ENCODE measurements at places on chromosomes 3 and 15. TPM values are rescaled to one million over a fixed set of nuclear protein-coding genes. Genes with fewer than 3 reads are reported as not detected.

Gene COL6A5
- total RNA-seq: 0.04 TPM

- ATAC-seq: no peak
Observed at GRCh38 chr3:30297112-30297511, 309.3 kb upstream of the TGFBR2 start.

DNA sequence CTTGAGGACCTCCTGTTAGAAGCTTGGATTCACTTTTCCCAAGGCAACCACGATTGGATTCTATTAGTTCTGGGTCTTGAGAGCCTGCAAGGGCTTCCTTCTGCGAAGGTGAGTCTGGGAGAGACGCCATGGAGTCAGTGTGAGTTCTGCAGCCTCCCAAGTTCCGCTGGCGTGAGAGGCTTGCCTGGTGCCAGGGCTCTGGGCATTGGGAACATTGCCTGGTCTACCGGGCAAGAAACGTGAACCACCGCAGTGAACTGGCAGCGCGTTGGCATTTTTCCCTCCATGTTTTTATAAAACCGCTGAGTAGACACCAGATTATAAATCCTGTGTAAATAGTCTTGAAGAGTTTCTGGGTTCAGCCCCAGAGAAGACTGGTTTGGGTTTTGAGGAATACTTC is 160.9 kb downstream of the IGF1R start:
- no peak for ATAC-seq

DNA sequence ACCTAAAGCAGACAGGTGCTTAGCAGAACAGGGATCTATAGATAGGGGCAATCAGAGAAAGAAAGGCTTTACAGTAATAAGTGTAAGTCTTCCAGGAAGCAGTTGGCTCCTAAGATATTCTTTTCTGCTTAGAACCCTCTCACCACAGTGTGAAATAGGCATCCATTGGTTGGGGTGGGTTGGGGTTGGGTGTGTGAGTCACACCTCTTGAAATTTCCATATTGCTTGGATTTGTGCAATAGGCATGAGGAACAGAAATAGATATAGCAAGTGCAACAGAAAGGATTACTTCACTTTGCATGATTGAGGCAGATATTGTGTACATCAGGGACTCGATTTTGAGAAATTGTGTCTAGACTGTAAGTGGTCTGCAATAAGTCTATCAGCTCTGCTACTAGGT is 200.1 kb upstream of the GAP43 start:
- no peak for ATAC-seq

DNA sequence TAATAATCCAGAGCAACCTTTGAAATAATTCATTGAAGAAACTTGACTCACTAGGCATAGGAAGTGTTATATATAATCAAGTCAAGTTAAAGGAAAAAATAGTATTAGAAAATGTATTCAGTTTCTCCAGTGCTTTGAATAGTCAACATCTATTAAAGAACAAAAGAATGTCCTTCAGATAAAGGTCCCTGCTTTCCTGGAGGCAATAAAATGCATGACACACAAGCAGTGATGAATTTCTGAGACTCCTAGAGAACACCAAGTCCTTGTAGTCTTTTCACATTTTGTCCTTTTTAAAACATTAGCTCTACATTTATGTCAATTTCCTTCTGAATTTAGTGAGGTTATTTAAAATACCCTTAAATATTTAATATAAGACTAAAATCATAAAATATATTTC is 695.5 kb downstream of the EPHA3 start:
- ATAC-seq: no peak

DNA sequence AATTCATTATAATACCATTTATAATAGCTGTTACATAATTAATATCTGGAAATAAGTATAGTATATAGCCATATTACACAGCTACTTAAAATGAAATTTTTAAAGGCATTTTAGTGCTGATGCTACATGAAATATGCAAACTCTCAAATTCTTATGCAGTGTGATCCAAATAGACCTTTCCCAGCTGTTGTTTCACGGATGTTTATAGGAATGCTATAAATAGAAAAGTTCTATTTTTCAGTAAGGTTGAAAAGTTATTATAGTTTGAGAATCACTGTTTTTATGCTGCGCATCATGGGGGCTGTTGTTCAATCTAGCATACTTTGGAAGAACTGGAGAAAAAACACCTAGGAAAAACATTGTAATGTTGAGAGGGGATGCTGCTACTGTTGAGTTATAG is 147.7 kb upstream of the TRIM42 start:
- ATAC-seq: no peak

Gene SEMA6D
- 14.2 TPM for total RNA-seq

DNA sequence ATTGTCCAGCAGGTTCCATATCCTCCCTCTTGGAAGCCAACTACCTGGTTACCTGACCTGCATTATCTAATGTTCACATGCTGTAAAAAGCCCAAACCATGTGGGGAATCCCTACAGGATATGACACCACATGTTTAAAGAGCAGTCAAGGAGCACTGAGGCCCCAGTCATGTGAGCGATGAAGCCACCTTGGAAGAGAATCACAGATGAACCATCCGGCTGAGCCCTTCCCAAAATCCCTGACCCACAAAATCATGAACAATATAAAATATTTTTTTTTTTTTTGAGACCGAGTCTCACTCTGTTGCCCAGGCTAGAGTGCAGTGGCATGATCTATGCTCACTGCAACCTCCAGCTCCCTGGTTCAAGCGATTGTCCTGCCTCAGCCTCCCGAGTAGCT is 10.6 kb upstream of the ANKDD1A start:
- no peak for ATAC-seq

- peak; percentile 16 for ATAC-seq
Observed at GRCh38 chr15:51286816-51287215, 51.6 kb downstream of the CYP19A1 start.

GRCh38 chr3:111311126-111311525 is 230.9 kb upstream of the CD96 start:
- no peak for ATAC-seq

DNA sequence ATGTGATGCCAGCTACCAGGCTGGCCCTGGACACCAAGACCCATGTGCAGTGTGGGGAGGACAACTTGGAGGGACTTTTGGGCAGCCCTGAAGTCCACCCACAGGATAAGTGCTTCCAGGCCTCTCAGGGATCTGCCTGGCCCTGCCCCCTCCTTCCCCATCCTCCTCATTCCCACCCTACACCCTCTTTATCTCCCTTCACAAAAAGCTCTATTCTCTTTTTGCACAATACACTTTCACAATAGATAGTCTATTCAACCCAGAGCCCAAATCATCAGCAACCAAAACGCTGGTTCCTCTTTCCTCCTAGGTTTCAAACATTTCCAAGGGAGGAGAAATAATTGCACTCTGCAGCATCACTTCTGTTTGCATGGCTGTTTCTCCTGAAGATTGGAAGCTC is 7.8 kb upstream of the ZNF710 start:
- no peak for ATAC-seq

DNA sequence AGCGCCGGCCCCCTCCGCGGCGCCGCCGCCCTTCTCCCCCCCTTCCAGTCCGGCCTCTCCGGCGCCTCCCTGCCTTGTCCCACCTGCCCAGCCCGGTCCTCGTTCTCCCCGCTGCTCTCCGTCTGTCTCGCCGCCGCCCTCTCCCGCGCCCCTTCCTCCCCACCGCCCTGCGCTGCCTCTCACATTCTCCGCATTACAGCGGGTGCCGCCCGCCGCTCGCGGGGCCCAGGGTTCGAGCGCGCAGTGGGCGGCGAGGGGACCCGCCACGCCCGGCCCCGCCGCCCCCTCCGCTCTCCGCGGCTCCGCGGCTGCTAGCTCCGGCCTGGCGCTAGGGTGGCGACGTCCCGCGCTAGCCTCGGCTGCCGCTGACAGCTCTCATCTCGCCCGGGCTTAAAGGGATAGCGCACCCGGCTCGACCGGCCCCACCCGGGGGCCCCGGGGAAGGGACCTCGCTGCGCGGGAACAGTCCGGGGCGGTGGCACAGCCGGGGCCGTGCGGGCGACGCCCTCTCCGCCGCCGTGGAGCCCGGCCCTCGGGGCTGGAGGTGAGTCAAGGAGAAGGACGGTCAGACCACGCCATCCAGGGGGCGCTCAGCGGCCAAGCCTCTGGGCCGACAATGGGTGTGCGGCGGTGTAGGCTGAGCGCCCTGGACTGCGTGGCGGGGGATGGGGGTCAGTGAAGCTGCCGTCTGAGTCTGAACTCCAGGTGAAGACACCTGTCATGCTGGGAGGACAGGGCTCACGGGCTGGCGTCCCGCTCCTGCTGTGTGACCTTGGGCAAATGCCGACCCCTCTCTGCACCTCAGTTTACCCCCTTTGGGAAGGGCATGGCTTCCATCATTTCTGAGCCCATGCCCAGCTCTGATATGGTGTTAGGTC is 187.4 kb upstream of the LINGO1 start:
- ATAC-seq: no peak

GRCh38 chr3:169618894-169619792 is 44.4 kb downstream of the MECOM start:
- peak; percentile 34 for ATAC-seq

Gene ALDH1A2
- total RNA-seq: 22.4 TPM

DNA sequence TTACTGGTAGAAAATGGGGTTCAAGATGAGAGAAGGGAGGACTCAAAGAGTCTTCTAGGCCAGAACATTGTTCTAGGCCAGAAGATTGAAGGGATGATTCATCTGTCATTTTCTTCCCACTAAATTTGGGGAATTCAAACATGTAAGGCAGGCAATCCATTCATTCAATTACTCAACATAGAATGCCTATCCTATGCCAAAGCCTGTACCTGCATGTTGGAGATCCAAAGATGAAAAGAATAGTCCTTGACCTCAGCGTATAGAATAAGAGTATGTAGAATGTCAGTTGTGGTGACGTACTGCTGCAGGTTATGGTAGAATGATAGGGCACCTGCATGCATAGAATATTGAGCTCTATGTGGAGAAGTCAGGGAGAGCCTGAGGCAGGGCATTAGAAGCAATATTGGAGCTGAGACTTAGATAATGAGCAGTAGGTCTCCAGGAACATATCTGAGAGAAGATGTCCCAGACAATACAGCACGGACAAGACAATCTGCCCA is 49.7 kb downstream of the STAC start:
- ATAC-seq: no peak

Gene CYB561D2
- 4.7 TPM for total RNA-seq

GRCh38 chr3:30707825-30708224 is 101.4 kb downstream of the TGFBR2 start:
- no peak for ATAC-seq

Gene SEMA3G
- total RNA-seq: 32.6 TPM

DNA sequence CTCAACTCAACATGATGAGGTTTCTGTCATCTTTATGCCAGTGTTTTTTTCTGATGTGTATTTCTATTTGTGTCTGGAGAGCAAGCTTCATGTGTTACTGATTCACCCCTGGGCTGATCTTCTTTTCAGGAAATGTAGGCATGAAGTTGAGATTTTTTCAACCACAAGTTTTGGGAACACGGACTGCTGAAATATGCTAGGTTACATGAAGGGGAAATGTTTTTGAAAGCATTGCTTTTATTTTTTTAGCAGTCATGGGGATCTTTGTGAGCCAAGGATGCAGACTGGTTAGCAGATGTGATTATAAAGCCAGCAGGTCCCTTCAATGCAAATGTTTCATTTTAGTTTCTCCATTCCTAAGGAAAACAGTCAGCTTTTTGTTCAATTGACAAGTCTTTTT is 219.3 kb upstream of the COL8A1 start:
- ATAC-seq: no peak

- ATAC-seq: peak; percentile 83
Observed at GRCh38 chr3:126971891-126972351, 11.0 kb upstream of the PLXNA1 start.

GRCh38 chr3:15636028-15636709 is 34.6 kb downstream of the BTD start:
- ATAC-seq: peak; percentile 36

Gene CSK
- total RNA-seq: 8.4 TPM

DNA sequence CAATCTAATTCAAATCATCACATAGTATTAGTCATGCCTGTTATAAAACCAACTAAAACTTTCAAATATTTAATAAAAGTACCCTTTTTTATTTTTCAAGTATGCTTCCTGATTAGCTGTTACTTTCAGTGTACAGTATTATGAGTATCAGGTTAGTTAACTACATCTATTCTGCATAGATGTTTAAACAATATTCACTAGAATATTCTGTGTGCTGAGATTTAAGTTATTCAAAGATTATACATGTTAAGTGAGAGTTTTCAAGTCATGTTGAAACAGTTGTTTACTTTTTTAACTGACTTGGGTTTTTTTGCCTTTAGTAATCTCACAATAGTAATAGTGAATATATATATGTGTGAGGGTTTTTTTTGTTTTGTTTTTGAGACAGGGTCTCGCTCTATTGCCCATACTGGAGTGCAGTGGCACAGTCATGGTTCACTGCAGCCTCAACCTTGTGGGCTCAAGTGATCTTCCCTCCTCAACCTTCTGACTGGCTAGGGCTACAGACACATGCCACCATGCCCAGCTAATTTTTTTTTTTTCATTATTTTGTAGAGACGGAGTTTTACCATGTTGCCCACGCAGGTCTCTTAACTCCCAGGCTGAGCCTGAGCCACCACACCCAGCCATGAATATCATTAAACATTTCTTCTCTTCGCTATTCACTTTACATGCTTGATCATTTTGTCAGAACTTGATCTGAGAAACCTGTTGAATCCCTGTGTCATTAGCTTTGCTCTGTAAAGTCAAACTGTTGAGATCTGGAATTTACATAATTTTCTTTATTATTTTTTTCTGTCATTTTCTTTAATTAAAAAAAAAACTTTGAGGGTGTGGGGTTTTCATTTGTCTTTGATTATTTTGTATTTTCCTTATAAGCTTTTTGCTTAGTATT is 286.2 kb upstream of the UBE2E1 start:
- no peak for ATAC-seq

GRCh38 chr3:46420931-46421330 is 13.9 kb downstream of the CCRL2 start:
- ATAC-seq: no peak

Gene NOX5
- total RNA-seq: 0.54 TPM

- ATAC-seq: no peak
Observed at GRCh38 chr15:81294516-81294880, 29.4 kb downstream of the STARD5 start.

DNA sequence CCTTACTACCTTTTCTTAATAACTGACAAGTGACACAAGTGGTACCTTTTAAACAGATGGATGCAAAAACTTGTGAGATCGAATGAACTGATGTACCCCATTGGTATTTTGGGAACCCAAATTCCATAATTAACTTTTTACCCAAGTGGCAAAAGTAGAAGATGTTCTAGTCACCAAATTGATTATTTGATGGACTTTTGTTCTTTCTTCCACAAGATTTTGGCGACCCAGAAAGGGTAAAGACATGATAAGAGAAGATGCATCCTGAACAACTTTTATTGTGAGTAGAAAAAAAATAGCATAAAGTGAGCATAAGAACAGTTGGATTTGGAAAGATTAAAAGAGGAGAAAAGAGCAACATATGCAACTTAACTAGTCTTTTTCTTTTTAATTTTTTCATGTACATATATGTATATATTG is 159.5 kb downstream of the TIGIT start:
- no peak for ATAC-seq

Gene LYZL4
- not detected for total RNA-seq

Gene DUOXA2
- total RNA-seq: 0.49 TPM

GRCh38 chr15:25741256-25741580 is 121.9 kb downstream of the ATP10A start:
- ATAC-seq: no peak

GRCh38 chr15:99729920-99730319 is 3.3 kb downstream of the LYSMD4 start:
- ATAC-seq: no peak

All from gastroesophageal sphincter (tissue), 4 donors.